ENCODE measurements at places on chromosomes 5 and 9.

DNA sequence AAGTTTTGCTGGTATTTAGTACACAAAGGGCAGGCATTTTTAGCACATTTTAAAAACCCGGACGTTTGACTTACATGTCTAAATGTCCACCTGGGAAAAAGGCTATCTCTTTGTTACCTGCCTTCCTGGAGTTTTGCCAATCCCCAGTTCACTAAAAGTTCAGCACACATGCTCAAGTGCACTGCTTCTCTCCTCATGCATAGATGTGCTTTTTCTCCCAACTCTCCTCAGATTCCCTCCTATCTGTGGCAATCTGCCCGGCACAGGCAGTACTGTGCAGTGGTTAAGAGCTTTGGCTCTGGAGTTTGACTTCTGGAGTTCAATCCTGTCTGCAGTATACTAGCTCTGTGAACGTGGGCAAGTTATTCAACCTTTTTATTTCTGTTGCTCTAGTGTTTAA lies 8.3 kb upstream of the CCNO start:
- no peak for DNase-seq

- no peak for DNase-seq
Measured at GRCh38 chr5:33270671-33271070, 170.1 kb upstream of the TARS1 start.

DNA sequence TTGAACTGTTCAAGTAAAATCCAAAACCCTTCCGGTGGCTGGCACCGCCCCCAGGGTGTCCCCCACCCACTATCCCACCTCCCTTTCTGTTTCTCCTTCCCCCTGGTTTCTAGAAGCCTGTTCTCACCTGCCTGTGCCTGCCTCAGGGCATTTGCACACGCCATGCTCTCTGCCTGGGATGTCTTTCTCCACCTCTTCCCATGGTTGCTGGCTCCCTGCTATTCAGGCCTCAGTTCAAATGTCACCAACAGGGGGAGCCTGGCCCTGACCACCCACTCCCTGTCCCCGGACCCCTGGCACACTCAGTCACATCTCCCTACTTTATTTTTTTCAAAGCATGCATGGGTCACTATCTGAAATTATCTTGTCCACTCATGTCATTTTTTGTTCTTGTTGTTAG lies 39.9 kb upstream of the EEIG1 start:
- DNase-seq: no peak

DNA sequence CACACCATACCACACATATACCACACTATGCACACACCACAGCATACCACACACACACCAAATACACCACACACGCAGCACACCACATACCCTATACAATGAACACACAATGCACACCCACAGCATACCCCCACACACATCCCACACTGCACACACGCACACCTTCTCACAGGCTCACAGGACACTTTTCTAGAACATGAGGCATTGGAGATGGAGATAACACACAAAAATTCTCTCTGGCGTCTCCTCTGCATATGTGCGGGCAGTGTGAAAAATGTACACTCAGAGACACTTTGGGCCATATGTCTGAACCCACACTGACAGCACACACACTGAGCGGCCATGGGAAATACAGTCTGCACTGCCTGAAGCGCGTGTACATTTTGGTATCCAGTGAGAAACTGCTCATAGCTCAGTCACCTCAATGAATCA lies 278.1 kb downstream of the GADD45G start:
- no peak for DNase-seq

DNA sequence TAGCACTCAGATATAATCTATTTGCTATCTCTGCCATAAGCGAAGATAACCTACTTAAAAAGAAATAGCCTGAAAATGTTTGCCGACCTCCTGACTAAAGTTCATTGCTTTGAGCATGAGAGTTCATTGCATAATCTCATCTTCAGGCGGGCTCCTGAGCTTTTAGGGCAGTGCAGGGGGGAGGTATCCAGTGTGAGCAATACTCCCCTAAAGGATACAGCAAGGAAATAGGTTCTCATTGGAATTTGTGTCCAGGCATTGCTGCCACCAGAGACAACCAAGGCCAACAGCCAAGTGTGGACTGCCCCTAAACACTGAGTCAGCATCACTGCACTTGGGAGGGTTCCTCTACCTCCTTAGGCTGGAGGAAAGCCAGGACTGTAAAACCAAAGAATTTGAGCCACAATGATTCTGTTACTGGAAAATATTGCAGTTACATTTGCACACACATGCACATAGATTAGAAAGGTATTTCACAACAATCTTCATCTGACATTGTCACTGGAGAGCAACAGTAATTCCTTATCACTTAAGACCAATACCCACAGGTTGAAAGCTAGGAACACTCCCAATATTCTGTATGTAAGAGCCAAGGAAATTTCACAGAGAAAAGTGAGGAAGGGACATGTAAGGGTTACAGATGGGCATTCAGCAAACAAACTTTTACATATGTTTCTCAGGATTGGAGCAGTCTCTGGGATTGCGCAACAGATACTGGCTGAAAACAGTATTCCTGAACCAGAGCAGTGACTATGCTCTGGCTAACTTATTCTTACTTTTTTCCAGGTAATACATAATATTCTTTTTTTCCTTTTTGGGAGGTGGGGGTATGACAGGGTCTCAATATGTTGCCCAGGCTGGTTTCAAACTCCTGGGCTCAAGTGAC lies 98.6 kb upstream of the TLE1 start:
- DNase-seq: peak; percentile 94

- DNase-seq: no peak
Measured at GRCh38 chr9:124308606-124309491, 51.1 kb downstream of the NEK6 start.

DNA sequence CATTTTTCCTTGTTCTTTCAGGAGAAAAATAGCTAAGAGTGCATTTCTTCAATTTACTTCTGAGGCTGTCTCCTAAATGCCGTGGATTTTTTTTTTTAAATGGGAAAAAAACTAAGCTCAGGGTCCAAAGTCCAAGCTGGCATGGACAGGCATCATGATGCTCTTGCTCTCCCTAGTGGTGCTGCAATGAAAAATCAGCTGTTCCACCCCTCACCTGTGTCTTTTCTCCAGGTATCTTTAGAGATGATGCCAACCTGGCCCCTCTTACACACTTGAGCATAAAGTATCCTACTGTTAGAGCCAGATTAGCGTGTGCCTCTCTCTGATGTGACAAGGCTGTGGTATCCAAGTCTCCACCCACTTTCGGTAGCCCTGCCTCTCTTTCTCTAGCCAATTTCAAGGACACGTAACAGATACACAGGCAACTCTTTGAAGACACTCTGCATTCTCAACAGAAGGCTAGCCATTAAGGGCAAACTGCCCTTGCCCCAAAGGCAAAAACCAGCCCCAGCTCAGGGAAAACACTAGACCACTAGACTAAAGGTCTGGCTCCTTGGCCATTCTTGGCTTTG lies 208.8 kb downstream of the SAXO1 start:
- DNase-seq: peak; percentile 12

- peak; percentile 83 for DNase-seq
Measured at GRCh38 chr5:71932655-71933338, 174.5 kb upstream of the MAP1B start.

- DNase-seq: no peak
Measured at GRCh38 chr5:77906806-77907205, 130.7 kb upstream of the TBCA start.

DNA sequence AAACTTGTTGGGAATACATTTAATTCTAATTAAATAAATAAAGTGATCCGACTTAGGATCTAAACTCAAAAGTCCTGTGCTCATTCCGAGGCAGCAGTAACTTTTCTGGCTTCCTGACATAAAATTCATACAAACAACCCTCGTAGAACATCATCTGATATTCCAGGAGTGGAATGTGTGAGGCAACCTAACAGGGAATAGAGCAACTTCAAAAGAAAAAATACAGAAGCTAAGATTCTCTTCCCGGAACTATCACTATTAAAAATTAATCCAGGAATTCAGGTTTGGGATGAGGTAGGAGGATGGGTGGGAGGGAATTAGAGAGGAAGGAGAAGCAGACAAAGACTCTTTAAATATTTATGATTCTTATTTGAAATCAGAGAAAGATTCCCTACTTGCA lies 32.9 kb upstream of the TRIO start:
- DNase-seq: no peak

DNA sequence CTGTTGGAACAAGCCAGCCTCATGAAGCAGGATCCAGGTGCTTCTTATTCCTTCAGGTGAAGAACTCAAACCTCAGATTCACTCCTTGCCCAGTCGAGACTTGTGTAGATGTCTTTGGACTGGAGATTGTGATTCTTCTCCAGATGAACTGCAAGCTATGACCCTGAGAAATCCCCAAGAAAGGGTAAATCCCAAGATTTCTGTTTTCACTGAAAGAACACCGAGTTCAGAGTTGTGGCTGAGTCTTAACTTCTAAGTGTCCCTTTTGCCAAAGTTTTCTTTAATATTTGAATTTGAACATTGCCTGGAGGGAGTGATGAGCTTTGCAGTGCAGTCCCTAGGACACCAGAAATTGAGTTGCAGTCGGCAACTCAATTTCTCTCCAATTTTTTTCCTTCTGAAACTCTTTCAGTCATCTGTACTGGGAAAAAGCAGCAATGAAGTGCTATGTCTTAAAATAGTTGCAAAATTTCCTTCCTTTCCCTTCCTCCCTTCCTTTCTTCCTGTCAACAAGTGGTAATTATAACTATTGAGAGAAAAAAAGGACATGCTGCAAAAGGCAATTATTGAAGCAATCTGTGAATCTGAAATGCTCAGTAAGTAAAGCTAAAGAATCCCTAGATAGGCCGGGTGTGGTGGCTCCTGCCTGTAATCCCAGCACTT lies 56.1 kb downstream of the ANKRD55 start:
- DNase-seq: no peak

GRCh38 chr9:109083813-109084405 lies 35.8 kb downstream of the TMEM245 start:
- DNase-seq: no peak

DNA sequence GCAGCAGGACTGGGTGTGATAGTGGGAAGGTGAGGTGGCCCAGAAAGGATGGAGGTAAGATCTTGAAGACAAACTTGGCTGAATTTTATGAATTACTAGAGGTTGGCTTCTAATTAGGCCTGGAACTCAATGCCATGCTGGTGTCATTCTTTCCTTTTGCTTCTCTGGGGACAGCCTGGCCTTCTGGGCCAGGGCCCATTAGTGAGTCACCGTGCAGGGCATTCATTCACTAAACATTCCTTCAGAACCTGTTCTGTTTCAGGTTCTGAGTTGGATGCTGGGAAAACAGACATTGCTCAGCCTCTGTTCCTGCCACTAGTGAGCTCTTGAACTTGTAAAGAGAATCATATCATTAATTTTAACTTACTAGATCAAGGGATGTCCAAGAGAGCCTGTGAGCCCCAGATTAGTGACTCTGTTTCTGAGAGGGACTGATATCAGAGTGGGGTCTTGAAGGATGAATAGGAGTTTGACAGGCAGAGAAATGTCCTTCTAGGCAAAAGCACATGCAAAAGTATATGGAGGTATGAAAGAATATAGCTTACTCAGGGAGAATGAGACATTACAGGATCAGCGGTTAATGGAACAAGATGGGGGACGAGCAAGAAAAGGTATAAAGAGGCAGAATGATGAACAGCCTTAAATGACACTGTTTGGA lies 66.5 kb downstream of the LHX2 start:
- peak; percentile 29 for DNase-seq

DNA sequence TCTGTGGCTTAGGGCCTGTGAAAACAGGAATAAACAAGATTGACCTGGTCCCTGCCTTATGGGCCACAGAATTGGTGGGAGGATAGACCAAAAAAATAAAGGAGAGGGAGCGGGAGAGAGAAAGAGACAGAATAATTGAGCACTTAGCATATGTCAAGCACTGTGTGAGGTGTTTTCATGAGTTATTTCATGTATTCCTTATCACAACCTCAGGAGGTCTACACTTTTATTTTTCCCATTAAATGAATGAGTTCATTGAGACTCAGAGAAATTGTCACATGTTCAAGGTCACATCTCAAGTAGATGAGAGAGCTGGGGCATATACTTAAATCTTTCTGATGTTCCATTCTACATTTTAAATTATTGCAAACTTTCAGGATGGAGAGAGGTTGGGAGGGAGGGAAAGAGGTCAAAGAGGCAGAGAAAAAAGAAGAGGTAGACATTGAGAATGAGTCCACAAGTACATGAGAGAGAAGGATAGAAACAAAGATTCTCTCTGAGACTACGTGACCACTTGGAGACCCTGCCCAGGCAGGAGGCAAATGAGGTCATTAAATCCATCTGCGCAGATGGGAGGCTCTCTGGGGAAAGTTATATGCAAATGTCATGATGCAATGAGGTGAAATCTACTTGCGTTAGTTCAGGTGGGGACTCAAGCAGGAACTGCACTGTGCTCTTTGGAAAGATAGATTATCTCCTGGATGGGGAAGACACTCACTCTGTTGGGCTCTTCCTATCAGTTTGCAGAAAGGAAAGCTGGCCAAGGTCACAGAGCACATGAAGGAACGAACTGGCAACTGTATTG lies 241.5 kb downstream of the PAPPA start:
- DNase-seq: no peak

- no peak for DNase-seq
Measured at GRCh38 chr5:41637869-41638268, 127.5 kb upstream of the PLCXD3 start.

- peak; percentile 29 for DNase-seq
Measured at GRCh38 chr9:68507130-68507805, 33.4 kb downstream of the TMEM252 start.

DNA sequence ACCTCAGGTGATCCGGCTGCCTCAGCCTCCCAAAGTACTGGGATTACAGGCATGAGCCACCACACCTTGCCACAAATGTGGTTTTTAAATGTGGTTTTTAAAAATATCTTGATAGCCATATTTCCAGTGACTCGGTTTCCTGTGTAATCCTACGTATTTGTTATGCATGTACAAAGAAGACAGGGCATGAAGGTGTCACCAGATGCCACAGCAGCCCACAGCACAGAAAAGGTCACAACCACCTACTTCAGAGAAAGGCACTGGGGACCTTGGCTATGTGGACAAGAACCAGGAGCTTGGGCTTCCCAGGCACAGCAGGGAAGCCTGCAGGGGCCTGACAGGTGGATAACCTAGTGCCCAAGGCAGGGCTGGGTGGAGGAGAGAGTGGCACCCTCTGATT lies 38.0 kb downstream of the C9orf50 start:
- no peak for DNase-seq

DNA sequence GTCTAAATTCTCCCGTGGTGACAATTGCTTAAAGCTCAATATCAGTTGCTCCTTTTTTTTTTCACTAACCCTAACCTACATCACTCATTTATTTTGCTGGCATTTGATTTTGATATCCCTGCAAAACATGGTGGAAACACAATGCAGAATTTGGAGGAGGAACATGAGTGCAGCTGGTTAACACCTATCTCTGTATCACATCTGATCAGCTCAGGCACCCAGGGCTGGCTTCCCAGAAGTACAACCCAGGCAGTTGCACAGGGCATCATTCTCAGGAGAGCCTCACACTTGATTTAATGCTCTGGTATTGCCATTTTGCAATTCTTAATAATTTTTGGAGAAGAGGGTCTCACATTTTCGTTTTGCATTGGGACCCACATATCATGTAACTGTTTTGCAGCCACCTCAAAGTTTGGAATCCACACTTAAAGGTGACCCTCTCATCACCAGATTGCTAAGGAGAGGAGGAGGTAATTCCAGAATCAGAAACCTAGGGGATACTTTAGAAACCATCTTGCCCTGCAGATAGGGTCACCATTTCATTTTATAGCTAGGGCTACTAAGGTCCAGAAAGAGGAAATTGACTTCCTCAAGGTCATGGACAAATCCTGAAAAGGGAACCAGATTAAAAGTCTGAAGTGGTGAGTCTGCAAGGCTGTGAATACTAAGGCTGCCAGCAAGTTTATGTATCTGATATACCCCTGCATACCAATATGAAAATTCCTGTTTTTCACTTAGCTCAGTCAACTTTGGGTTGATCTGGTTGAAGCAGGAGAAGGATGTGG lies 19.3 kb upstream of the ADAM19 start:
- DNase-seq: no peak

All from fibroblast of skin of scalp (primary cell).